Activated CD8-positive, alpha-beta memory T cell treated with anti-CD3 and anti-CD28 coated beads for 24 hours (primary cell): ENCODE measurements at places on chromosomes 16 and 17.

- DNase-seq, result no peak
Measured at GRCh38 chr17:27485125-27485524, 28.9 kb downstream of the KSR1 start.

- no peak for DNase-seq
Measured at GRCh38 chr16:27152801-27153200, 50.5 kb upstream of the KDM8 start.

DNA sequence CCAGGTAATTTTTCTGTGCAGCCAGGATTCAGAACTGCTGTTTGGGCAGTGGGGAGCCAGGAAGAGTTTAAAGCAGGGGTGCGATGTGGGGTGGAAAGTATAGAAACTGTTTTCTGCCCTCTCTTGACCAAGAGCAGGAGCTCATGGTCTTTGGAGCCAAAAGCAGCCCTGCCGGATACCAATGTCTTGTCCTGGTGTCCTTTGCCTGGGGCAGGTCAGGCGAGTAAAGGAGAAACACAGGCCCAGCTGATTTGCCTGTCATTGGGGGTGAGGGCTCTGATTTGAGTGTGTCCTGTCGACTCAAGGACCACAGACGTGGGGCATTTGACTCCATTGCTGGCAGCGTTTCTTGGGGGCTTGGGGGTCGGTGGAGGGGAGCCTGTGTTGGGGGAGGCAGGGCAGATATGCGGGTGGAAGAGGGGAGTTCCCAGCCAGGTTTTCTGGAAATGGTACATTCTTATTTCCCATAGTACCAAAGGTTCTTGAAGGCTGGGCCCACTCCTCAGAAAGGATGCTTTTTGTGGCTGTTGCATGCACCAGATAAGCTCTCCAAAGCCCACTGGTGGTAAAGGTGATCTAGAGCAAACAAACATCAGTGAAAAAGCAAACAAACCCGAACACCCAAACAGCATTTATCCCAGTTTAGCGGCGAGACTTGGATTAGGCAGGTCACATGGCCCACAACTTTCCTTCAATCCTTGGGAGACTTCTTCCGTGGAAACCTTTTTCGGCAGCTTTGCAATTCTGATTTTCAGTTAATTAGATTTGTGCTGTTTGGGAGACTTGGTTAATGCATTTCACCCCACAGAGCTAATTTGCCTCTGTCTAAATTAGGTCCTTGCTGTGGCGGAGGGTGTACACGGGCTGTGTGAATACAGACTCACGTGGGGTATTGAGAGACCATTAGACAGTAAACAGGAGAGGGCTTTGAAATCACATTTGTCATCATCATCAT is 59.0 kb downstream of the MSI2 start:
- no peak for DNase-seq

DNA sequence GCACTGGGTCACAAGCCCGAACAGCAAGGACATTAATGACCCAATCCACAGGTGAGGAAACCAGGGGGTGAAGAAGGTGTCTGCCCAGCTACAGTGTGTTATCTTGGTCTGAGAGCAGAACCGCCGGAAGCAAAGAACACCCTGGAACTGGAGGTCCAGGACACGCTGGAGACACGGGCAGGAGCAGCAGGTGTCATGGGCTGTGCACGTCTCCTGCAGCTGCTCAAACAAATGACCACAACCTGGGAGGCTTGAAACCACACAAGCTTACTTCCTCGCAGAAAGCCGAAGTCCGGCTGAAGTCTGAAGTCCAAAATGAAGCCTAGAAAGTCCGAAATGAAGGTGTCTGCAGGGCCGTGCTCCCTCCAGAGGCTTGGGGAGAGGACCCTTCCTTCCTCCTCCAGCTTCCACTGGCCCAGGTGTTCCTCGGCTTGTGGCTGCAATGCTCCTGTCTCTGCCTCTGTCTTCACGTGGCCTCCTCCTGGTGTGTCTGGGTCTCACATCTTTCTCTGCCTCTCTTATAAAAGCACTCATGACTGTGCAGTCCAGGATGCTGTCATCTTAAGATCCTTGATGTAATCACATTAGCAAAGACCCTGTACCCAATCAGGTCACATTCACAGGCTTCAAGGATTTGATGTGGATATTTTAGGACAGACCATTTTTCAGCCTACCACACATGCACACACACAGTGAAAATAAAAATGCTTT is 351.2 kb downstream of the C16orf95 start:
- no peak for DNase-seq

DNA sequence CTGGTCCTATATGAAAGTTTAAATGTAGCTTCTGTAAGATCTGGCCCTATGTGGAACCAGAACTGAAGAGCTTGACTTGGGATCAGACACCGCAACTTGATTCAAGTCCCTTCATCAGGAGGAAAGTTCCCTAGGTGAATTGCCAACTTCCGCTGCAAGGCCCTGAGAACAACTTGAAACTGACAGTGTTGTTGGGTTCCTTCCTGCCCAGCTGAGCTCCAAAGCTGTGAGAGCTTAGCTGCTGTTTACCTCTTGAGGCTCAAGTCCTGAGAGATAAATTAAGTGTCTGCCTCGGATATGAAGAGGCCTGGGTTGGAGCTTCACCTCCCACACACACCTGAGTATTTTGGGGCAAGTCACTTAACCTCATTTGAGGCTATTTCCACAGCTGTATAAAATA is 44.7 kb downstream of the REXO5 start:
- no peak for DNase-seq

GRCh38 chr16:8848231-8848938 is 20.4 kb downstream of the CARHSP1 start:
- no peak for DNase-seq

DNA sequence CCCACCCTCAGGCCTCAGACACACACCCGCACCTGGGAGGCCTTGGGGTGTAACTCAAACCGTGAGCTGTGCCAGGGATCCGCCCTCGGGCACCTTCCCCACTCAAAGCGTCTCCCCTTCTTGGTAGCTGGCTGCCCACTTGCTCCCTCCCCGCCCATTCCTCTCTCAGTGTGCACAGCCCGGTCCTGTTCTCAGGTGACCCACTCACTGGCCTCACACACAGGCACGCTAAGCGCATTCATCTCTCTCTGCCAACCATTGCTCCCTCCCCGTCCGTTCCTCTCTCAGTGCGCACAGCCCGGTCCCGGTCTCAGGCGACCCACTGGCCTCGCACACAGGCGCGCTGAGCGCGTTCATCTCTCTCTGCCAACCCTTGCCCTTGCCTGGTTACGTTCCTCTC is 20.8 kb downstream of the WDR45B start:
- DNase-seq, result no peak

DNA sequence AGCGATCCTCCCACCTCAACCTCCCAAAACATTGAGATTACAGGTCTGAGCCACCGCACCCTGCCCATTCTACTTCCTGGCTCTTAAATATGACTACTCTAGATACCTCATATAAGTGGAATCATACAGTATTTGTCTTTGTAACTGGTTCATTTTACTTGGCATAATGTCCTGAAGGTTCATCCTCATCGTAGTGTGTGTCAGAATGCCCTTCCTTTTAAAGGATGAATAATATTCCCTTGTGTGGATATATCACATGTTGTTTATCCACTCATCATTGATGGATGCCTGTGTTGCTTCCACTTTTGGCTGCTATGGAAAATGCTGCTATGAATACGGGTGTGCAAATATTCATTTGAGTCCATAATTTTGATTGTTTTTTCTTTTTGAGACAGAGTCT is 5.7 kb upstream of the CETP start:
- DNase-seq, result no peak
